ENCODE measurements at places on chromosomes 2 and 18.
A peak's percentile ranks its signal among the peaks of the same experiment; 100 is the strongest.

- no peak for DNase-seq
Measured at GRCh38 chr2:99918389-99918788, 224.0 kb downstream of the AFF3 start.

- no peak for DNase-seq
Measured at GRCh38 chr2:119197529-119198239, 25.9 kb upstream of the STEAP3 start.

DNA sequence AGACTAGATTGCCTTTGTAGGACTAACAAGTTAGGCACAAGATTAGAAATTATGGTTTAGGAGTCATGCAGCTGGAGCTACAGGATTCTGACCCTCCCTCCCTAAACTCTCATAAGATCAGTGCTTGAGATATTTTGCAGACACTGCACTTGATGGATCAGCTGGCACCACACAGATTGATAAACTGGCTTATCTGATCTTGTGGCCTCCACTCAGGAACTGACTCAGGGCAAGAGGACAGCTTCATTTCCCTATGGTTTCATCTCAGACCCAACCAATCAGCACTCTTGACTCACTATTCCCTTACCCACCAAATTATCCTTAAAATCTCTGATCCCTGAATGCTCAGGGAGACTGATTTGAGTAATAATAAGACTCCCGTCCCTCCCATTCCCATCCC, 152.3 kb downstream of the DIS3L2 start:
- peak; percentile 17 for DNase-seq

GRCh38 chr2:48719480-48720177, 35.9 kb downstream of the LHCGR start:
- DNase-seq = no peak

DNA sequence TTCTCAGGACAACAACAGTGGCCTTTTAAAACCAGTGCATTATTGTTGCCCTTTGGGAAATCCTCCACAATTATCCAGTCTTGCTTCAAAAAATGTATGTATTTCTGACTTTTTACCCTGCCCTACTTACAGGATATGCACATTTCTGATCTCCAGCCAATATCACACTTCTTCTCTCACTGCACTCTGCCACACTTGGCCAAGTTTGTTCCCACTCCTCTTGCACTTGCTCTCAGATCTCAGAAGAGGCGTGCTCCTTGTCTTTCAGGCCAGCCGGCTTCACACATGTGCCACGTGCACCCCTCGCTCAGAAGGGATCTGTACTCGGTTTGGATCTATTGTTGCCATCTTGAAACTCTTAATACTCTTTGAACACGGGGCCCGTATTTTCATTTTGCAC, 15.4 kb downstream of the CLUL1 start:
- DNase-seq = no peak

- DNase-seq = peak; percentile 80
Measured at GRCh38 chr2:71000780-71001591, 6.3 kb upstream of the TEX261 start.

- no peak for DNase-seq
Measured at GRCh38 chr2:237326266-237327171, 87.4 kb downstream of the COL6A3 start.

DNA sequence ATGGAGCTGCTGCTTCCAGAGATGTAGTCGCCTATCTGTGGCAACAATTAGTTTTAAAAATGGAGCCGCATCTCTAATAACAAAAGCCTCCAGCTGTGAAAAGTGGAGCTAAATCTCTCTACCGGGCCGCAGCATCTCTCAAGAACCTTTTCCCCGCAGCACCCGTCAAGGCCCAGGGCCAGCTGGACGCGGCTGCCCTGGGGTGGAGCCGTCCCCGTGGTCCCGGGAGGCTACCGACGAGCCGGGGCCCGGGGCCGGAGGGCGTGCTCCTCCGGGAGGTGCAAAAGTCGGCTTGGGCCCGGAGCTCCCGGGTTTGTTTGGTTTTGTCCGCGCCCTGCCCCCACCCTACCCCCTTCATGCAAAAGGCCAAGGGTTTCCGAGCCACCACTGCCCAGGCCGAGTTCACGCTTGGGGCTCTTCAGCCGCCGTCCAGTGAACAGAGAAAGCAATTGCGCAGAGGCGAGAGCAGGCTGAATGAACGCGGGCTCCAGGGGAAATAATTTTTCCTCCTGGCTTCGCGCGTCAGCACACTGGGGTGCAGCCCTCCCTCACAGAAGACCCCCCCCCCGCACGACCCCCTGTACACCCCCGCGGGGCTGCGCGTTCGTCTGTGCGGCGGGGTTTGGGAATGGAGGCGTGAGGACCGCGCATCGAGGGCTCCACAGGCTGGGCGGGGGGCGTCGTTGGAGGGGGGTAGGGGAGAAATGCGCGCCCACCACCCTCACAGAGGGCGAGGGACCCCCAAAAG, 557 bp upstream of the GREB1L start:
- no peak for DNase-seq

DNA sequence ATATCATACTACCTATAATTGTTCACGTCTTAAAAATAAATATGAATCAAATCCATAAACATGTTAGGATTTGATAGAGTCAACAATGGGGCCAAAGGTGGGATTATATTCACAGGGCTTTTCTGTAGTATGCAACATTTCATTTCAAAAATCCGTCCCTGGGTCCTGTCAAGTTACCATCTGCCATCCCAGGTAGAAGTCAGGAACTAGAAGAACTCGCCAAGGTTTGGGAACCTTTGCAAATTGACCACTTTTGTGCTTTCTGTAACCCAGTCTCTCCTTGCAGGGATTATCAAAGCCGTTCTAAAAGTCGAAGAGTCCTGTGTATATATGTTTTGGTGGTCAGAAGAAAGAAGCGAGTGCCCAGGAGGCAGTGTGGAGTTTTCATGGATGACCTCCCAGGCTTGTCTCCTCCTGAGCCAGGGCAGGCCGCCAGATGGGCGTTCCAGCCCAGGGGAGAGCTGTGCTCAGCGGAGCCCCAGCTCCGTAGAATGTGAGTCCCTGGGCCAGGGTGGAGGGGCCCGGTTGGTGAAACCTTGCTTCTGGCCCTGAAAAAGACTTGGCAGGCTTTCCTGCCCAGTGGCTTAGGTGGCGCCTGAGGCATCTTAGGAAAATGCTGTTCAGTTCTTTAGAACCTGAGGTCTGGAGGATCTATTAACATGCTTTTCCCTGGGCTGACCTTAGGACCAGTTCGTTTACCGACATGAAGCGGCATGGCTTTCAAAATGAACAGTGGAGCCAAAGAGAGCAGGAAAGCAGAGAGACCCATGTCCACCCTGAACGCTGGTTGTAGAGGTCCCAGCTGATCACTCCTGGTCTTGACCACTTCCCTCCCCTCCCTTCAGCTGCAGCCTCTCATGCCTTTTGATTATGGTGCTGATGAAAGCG, 69.2 kb downstream of the LONRF2 start:
- no peak for DNase-seq

DNA sequence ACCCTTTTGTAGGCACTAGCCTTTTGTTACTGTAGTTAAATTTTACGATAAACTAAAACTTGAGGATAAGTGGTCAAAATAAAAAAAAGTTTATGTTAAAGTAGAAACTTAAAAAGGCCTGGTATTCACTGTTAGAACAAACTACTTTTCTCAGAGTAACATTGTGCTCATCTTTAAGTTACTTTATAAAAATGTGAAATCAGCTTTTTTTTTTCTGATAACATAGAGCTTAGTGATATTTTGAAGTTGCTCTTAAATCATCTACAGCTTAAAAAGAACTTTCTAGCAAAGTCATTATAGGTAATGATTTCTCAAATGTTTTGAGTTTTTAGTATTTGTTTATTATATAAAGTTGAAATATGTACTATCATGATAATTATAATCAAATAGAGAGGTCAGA, 125.3 kb downstream of the CAMKMT start:
- DNase-seq = no peak

DNA sequence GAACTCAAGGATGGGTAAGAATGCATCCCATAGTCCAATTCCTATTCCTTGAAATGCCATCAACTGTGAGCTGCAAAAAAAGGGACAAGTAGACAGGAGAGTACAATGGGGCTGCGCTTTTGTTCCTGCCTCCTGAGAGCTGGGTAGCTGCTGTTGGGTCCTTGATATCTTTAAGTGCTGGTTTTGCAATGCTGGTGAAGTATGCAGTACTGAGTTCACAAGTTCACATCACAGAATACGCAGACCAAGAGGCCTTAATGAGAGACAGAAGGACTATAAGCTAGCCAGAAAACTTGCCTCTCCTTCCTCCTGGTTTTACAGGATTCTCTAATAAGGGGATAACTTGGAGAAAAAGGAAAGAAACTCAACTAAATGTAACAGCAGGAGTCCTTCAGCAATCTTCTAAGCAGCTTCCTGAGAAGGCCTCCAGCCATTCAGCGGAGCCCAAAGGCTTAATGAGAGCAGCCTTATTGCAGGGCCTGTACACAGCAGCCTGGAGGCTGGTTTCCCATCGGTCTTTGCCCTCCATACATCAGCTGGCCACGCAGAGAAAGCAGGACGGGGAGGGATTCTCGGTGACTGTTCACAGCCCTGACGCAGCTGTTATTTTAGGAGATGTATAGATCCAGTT, 293.1 kb downstream of the CDCA7 start:
- no peak for DNase-seq

- DNase-seq = no peak
Measured at GRCh38 chr2:34570266-34570872, 971.3 kb upstream of the FAM98A start.

DNA sequence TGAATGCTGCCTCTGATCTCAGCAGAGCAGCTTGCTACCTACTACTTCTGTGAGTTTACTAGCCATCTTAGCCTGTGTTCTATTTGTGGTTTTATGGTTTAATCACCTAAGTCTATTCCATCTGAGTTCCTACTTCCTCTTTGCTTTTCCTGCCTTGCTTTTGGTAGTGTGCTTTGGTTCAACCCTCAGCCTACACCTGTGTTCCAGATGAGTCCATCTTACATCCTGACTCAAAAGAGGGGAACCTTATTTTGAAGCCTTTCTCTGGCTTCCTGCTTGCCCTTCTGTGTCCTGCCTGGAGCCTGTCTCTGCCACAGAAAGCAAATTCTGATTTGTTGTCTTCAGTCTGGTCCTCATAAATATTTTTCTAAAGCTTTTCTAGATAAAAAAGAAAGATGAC, 530.3 kb upstream of the MEX3C start:
- DNase-seq = no peak

GRCh38 chr2:240462707-240463273, 27.3 kb downstream of the GPC1 start:
- DNase-seq = no peak

DNA sequence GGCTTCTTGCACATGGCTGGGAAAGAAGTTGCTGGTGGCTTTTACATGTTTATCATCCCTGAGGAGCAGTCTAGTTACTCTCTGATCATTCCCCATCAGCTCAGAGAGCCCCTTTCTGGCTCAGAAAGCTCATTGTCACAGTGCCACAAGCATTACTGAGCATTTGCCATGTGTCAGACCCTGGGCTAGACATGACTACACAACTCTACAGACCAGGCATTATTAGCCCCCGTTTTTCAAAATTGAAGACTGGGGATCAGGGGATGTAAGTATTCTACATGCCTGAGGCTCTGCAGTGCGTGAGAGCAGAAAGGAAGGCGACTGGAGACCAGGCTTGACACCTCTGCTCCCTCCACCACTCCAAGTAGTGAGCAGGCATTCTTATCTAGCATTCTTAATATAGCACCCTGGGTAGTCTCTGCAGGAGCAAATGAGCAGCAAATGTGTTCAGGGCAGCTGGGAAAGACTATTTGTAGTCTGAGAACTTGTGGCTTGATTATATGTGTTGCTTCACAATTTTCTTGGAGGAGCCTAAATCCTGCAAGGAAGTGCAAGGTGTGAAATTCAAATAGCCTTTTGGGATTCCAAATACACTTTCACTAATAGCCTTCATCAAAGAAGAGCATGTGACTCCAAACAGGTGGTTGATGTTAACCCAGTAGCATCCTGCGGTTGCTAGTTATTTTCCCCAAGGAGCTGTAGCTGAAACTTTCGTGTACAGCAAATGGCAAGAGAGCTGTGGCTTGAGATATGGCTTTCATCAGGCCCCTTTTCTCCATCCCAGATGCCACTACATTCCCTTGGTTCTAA, 143.2 kb downstream of the DDX1 start:
- no peak for DNase-seq

GRCh38 chr2:55530539-55531081, 11.1 kb downstream of the CFAP36 start:
- no peak for DNase-seq

DNA sequence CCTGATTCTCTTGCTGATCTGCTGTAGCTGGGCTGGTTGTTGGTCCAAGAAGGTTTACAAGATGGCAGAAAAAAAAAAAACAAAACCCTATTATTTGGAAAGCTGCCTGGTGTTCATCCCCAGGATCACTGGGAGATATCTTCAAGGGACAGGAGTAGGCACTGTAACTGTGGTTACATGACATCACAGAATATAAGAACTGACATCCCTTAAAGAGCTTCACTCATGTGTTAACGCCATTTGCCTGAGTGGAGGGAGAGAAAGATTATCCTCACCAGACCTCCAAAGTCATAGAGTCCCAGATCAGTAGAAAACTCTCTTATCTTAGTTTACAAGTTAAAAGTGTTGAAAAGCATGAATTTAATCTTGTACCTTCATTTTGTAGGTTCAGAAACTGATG, 95.3 kb upstream of the BZW1 start:
- peak; percentile 39 for DNase-seq

- DNase-seq = no peak
Measured at GRCh38 chr18:9808295-9809241, 77.2 kb upstream of the TXNDC2 start.

GRCh38 chr2:125591954-125592353, 1064.0 kb upstream of the GYPC start:
- no peak for DNase-seq

DNA sequence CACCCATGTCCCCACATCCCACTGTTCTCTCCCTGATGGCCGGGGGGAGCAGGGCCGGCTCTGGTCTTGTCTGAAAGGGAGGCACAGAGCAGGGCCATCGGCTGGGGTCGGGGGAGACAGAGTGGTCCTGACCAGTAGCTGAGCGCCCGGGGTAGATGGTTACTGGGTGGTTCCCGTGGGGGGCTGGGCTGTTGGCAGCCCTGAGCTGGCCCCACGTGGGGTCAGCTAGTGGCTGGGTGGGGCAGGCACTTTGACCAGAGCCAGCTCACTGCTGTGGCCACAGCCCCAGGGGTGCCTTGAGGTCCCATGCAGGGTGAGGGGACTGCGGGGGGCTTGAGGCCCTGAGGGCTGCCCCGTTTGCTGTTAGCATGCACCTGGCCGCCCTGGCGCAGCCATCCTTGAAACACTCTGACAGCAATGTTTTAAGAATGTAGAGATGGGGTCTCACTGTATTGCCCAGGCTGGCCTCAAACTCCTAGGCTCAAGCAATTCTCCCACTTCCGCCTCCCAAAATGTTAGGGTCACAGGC, 12.3 kb upstream of the NEU4 start:
- no peak for DNase-seq
